Dorsolateral prefrontal cortex (tissue), 122 donors: ENCODE measurements at places on chromosomes 4 and X.

- DNase-seq, result no peak
Observed at GRCh38 chrX:114508756-114509155, 75.1 kb upstream of the HTR2C start.

DNA sequence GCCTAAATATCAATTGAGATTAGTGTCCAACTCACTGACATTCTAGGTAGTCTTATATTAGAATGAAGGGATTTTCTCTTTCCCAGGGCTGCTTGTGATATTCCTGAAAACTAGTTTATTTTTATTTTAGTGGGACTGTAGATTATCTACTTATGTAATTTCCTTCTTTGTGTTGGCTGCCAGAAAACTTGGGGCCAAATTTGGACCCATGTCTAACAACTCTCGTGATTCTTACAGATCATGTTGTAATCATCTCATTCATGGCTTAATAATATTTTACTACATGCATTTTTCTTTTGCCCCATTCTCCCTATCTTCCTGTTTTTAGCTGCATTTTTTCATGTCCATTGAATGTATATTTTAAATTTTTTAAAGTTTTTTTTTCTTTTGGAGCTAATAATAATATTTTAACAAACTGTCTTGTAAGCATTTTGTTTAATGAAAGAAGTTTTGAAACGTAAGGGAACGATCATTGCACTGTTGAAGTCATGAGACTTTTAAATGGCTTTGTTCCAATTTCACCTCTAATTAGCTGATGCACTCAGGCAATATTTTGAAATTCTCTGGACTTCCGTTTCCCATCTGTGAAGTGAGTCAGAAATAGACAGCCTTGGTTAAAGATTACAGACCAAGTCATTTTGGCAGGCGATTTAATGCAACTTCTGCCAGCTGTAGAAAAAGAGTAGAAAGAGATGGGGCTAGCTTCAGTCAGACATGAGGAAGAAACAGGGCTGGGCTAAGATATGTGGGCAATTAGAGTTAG lies 14.3 kb upstream of the TDO2 start:
- no peak for DNase-seq

DNA sequence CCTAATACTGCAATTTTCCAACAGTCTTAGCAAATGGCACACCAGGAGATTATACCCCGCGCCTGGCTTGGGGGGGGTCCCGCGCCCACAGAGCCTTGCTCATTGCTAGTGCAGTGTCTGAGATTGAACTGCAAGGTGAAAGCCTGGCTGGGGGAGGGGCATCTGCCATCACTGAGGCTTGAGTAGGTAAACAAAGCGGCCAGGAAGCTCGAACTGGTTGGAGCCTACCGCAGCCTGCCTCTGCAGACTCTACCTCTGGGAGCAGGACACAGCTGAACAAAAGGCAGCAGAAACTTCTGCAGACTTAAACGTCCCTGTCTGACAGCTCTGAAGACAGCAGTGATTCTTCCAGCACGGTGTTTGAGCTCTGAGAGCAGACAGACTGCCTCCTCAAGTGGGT lies 172.8 kb upstream of the NAP1L5 start:
- DNase-seq, result no peak

DNA sequence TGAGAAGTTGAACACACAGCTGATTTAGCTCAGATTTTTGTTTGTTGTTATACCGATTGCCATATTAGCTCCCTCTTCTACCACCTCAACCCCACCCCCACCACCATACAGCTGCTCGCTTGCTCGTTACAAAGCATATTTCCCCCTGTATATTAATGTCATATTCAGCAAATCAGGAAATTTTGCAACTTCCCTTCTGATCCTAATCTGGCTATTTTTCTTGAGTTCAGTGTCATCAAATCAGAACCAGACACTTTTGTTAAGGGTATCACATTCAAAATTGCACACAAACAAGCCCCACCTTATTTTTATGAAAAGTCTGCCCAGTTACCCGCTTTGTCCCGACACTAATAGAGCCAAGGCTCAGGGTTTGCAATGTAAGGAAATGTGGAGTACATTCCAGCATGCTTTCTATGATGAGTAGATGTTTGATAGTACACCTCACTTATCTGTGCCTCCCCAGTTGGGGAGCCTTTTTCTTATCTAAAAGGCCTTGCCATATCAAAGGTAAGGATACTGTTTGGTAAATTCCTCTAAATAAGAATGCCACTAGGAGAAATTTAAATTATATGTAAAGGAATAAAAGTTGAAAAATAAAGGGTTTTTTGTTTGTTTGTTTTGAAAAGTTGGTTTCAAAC lies 212.2 kb downstream of the CBR4 start:
- no peak for DNase-seq

DNA sequence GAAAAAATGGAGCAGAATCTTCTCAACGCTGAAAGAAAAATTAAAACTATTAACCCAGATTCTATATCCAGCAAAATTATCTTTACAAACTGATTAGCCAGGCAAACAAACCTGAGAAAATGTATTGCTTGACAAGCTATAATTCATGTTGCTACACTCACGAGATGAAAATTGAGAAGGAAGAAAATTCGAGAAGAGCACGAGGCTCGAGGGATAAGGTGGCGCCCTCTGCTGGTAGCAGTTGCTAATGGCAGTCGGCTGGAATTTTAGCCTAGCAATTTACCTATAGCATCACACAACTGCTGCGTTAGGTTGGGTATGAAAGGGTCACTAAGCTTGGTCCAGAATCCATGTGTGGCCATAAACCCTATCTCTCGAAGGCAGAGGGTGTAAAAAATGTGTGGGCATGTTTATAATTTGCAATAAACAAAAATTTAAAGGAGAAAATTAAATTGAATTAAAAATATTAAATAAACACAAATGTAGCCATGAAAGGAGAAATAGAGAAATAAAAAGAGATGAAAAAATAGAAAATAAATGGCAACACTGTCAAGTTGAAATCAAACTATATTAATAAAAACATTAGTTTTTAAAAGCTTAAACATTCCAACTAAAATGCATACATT lies 126.6 kb downstream of the PPP4R3C start:
- DNase-seq, result no peak

DNA sequence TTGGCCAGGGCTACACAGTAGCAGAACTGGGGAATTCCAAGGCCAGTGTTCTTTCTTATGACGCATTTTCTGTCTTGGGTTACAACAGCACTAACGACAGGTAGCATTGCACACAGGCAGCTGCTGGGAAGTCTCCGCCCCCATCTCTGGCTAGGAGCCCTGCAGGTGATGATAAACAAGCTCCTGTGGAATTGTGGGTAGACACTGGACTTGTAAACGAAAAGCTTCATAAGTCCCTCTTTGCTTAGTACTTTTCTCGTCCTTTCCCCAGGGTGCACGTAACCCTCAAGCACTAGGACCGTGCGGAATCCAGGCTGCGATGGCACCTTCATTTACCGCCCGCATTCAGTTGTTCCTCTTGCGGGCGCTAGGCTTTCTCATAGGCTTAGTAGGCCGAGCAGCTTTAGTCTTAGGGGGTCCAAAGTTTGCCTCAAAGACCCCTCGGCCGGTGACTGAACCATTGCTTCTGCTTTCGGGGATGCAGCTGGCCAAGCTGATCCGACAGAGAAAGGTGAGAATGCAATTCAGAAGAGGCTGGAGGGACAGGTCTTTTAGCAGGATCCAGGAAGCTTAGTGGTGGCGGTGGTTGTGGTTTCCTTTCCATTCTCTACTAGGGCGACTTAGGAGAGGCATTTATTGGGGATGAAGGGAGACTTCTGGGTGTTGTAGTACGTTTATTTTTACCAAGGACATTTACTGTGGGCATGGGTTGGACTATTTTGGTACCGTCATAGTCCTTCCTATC lies at the start of gene FAAH2:
TSS of gene FAAH2 (plus strand) at position 200 of the 745 bp plus-strand sequence. CDS start at position 320, 120 bp downstream.
- DNase-seq, result no peak

- DNase-seq, result peak; percentile 96
Observed at GRCh38 chr4:155376387-155377268, at the start of gene MAP9. Gene MAP9, minus strand, starts transcription at chr4:155376965. Its CDS starts 1,115 bp downstream, at chr4:155375850.

DNA sequence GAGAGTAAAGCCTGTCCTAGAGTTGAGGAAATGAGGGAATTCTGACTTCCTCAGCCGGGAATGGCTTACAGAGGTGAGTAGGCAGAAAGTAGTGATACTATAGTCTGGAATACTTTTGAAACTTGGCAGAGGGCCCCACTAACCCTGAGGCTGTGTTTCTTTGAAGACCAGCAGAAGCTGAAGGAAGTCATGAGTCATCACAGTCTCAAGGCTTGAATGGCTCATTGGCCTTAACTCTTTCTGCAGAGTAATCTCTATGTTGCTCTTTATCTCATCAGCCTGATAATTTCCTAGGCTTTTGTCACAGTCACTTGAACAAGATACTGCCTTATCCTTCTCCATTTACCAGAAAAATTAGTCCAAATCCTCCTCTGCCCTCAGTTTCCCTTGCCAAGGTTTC lies 80.8 kb downstream of the ANKRD50 start:
- DNase-seq, result no peak

- DNase-seq, result no peak
Observed at GRCh38 chr4:797066-797465, 28.9 kb downstream of the CPLX1 start.

- DNase-seq, result no peak
Observed at GRCh38 chr4:39635023-39635422, 3.6 kb downstream of the SMIM14 start.

GRCh38 chrX:135432881-135433521 lies 11.3 kb downstream of the SMIM10L2A start:
- no peak for DNase-seq

DNA sequence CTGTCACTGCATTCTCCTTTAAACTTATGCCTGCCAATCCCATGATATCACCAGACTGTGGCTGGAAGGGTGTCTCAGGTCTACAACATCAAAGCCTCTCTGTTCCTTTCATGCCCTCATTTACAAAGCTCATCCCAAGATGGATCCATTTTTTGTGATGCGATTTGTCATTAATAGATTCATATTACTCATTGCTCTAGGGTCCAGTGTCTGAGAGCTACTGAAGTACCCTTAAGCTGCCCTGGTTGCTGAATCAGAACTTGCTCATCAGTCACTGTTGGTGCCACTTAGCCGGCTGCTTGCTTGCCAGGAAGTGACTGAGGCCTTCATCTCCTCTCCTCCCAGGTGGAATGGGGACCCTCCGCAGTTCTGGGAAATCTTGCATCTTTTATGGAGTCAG lies 395.5 kb upstream of the BOD1L1 start:
- DNase-seq, result no peak

- DNase-seq, result no peak
Observed at GRCh38 chr4:24894846-24895245, 18.0 kb downstream of the CCDC149 start.

- no peak for DNase-seq
Observed at GRCh38 chr4:157052429-157053040, 23.4 kb upstream of the GLRB start.

DNA sequence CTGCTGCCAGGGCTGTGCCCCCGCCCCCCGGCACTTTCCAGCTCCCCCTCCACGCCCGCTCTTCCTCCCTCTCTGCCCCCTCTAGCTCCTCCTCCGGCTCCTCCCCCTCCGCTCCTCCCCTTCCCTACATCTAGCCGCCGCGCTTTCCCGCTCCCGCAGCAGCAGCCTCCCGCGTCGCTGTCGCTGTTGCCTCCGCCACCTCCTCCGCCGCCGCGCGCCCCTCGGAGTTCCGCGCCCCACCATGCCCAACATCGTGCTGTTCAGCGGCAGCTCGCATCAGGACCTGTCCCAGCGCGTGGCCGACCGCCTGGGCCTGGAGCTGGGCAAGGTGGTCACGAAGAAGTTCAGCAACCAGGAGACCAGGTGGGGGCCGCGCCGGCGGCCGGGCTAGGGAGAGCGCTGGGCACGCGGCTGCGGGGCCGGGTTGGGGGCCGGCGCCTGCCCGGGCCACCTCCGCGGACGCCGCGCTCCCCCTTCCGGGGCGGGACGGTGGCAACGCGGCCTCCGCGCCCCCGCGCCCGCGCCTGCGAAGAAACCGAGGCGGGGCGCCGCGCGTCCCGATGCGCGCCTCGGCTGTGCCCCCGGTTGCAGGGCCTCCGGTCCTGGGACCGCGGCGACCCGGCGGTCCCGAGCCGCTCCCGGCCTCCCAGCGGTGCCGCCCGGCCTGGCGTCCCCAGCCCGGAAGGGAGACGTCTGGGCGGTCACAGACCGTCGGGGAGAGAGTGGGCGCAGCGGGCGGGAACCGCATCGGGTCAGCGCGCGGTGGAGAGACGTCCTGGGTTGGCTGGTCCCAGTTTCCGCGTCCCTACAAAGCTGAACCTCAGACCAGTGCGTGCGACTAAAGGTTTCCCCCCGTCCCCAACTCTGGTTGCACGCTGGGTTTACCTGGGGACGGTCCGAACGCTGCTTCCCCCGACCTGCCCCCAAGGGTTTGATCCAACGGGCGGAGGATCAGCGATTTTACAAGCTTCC lies at the start of gene PRPS2:
TSS of gene PRPS2 (plus strand) at position 156 of the 972 bp plus-strand sequence. CDS start at position 242, 86 bp downstream.
- DNase-seq, result peak; percentile 32

GRCh38 chrX:38563030-38563429 lies 1.7 kb downstream of the TSPAN7 start:
- DNase-seq, result no peak

- no peak for DNase-seq
Observed at GRCh38 chr4:10670321-10670720, 14.2 kb downstream of the CLNK start.

DNA sequence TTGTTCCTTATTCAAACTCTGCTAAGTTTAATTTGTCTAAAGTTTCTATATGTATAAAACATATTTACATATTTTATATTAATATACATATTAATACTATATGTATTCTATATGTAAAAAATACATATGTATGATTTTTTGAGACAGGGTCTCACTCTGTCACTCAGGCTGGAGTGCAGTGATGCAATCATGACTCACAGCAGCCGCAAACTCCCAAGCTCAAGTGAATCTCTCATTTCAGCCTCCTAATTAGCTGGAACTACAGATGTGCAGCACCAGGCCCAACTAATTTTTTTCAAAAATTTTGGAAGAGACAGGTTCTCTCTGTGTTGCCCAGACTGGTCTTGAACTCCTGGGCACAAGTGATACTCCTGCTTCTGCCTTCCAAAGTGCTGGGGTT lies 684.9 kb downstream of the TRAM1L1 start:
- no peak for DNase-seq

GRCh38 chrX:133598601-133599335 lies 183.5 kb upstream of the GPC4 start:
- no peak for DNase-seq

- DNase-seq, result no peak
Observed at GRCh38 chrX:7159149-7159861, 11.4 kb upstream of the PUDP start.

GRCh38 chrX:68686097-68686977 lies 38.9 kb downstream of the STARD8 start:
- no peak for DNase-seq

DNA sequence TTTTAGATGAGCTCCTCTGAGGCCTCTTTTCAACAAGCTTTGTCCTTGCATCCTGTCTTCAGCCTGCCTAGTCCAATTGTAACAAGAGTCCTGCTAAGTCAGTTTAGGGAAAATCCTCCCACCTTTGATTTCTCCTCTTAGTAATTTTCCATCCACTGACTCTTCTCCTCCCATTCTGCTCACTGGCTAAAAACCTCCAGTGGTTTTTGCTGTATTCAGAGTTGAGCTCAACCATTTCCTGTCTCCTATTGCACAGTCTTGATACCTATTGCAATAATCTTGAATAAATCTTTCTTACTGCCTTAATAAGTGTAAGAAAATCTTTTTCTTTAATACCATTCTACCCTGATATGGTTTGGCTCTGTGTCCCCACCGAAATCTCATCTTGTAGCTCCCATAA lies 117.8 kb upstream of the ENPP6 start:
- DNase-seq, result no peak
